ENCODE measurements at places on chromosomes 2 and 18.

DNA sequence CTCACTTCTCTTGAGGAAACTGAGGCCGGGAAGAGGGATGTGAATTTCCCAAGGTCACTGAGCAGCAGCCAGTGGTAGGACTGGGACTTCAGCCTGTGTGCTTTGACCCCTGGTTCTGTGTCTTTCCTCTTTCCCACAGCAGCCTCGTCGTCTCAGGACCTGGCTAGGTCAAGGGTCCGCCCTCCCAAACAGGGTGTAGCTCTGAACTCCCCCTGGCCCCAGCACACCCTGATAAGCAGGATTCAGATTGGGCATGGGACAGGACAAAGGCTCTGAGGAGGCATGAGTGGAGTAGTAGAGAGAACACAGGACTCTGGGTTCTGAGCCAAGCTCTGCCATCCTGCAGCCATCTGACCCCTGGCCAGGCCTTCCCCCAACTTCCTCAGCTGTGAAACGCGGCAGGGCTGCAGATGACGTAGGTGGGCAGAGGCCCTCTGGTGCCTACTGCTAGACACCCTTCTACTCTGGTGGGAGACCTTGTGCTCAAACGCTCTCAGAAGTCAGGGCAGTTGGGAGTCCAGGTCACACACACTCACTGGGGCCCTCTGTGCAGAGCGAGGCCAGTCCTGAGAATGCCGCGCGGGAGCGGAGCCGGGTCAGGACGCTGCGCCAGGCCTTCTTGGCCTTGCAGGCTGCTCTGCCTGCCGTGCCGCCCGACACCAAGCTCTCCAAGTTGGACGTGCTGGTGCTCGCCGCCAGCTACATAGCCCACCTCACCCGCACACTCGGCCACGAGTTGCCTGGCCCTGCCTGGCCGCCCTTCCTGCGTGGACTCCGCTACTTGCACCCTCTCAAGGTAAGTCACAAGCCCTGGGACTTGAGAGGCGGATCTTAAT, 984 bp downstream of the TCF23 start:
- DNase-seq, result no peak

DNA sequence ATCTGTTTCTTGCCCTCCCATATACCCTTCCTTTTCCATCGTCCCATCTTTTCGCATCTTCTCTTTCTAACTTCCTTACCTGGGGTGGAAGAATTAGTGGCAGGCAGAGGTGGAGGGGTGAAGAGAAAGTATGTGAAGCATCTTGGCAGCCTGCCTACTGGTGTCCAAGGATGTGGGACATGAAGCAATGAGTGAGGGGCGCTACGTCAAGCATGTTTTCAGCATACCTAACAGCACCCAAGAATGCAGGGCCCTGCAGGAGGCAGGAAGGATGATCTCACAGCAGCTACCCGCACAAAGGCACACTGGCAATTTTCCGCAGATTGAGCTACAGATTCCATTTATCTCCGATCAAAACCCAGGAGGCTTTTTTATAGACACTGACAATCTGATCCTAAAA, 42.2 kb downstream of the METTL4 start:
- no peak for DNase-seq

- no peak for DNase-seq
Observed at GRCh38 chr2:12538138-12538694, 178.5 kb upstream of the TRIB2 start.

DNA sequence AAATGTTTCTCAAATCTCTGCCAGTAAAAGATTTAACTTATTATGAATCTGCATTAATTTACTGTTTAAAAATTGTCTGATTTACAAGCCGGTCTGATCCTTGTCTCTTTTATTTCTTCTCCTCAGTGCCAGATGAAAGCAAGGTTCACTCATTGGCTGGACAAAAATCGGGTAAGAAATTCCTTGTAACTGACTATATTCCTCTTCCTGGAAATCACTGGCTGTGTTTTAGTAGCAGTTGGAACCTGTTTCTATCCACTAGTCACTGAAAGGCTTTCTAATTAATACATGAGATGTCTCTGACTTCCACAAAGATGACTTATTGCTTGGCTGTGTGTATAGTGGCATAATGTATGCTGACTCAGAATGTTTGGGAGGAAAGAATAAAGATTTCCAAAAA, 436.6 kb upstream of the NRP2 start:
- DNase-seq, result no peak

GRCh38 chr18:77110400-77110799, 22.2 kb downstream of the MBP start:
- no peak for DNase-seq

- DNase-seq, result no peak
Observed at GRCh38 chr18:56407646-56408180, 230.7 kb downstream of the TXNL1 start.

- DNase-seq, result no peak
Observed at GRCh38 chr2:183522489-183523266, 398.4 kb downstream of the NUP35 start.

- DNase-seq, result no peak
Observed at GRCh38 chr18:74608681-74609080, 11.0 kb downstream of the ZNF407 start.

DNA sequence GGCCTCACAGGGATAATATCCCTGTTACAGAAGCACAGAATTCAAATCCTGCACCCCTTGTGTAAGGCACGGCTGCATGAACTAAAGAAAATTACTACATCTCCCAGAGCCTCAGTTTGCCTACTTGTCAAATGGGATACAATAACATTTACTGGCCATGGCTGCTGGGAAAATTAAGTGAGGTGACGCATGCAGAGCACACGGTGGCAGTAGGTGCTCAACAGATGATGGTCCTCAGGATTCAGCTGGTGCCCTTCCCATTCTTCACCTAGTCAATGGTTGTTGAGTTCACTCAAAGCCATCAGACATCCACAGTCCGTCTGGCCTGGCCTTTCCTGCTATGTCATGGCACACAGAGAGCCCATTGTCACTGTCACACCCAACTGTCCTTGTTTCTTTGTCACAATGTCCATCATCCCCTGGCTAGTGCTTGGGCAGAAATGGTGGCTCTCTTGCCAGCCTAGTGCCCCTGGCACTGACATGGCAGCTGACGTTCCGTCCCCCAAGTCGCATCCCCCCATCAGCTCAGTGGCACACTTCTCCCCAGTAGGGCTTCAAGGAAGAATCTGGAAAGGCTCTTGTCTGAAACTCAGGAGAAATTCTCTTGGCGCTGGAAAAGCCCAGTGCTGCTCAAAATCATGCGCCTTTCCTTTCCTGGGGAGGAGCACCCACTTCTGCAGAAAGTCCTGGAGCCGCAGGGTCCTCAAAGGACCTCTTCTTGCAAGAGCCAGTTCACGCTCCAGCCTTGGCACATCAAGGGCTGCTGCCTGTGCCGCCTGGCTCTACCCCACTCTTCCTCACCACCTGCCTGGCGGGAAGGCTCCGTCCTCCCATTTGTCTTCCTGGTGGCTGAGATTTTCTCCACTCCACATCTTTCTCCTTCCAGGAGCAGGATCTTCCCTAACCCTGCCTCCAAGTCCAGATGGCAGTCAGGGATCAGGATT, 55.9 kb upstream of the SLC66A3 start:
- no peak for DNase-seq

DNA sequence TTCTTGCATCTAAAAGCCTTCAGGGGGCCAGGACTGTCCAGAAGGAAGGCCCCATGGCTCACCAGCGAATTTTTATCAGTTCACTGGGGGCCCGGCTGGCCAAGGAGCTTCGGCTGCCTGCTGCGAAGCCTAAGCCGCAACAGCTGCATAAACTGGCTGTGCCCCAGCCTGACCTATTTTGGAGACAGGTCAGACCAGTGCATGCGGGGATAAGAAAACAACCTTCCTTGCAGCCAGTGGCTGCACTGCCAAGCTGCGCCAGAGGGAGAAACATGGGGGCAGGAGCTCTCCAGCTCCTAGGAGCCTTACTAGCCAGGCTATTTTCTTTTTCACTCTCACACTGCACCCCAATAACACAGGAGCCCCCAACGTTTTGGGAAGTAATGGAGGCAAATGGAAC, 15.2 kb downstream of the PAX3 start:
- DNase-seq, result no peak

- no peak for DNase-seq
Observed at GRCh38 chr2:154392256-154392655, 306.2 kb upstream of the KCNJ3 start.
